ENCODE measurements at places on chromosomes 2 and 18.

DNA sequence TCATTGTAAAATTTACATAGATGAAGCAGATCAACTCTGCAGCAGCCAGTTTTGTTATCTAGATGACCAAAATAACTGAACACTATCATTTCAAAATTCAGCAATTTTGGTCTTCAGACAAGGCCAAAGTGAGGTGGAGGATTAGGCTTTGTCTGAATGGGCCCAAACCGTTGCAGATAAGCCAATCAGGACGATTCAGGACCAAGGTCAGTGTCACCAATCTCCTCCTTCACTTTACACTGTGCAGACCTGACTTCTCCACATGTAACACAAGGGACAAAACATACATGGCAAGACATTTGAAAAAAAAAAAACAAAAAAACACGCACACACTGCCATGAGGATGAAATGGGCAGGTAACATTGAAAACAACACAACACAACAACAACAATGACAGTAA, 211.2 kb downstream of the NAPG start:
- no peak for DNase-seq

- DNase-seq = no peak
Measured at GRCh38 chr2:97751752-97752151, 38.4 kb downstream of the ZAP70 start.

- DNase-seq = peak; percentile 18
Measured at GRCh38 chr2:113979191-113980128, 89.6 kb downstream of the ACTR3 start.

GRCh38 chr2:159614534-159615366, 1.6 kb downstream of the BAZ2B start:
- no peak for DNase-seq

DNA sequence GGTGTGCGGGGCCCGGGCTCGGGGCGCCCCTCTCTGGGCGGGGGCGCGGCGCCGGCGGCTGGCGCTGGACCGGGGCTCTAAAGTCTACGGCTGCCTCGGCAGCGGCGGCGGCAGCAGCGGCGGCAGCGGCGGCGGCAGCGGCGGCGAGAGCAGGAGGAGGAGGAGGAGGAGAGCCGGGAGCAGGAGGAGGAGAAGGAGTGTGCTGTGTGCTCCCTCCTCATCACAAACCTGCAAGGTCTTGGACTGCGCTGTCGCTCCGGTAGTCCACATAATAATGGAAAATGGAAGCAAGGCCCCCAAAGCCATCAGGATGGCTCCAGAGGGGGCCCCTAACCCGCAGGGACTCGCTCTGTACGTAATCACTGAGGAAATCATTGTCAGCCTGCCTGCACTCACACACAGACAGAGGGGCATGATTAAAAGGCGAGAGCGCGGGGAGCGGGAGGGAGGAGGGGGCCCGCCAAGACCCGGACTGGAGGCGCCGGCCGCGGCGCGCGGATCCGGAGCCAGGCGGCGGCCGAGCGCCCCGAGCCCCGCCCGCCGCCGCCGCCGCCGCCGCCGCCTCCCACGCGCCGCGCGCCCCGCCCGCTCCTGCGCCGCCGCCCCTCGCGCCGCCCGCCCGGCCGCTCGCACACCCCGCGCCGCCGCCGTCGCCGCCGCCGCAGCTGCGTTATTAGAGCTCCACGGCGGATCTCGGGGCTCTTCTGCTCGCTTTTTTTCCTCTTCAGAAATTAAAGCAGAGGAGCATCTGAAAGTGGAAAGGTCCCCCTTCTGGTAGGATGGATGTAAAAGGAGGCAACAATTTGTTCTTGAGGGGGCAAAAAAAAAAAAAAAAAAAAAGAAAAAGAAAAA, at the start of gene ZNF521:
TSS of gene ZNF521 (minus strand) at position 390 of the 852 bp plus-strand sequence. CDS start 1,220 bp downstream, outside the sequence.
- DNase-seq = peak; percentile 92

GRCh38 chr18:48290162-48290926, 118.8 kb downstream of the ZBTB7C start:
- no peak for DNase-seq

DNA sequence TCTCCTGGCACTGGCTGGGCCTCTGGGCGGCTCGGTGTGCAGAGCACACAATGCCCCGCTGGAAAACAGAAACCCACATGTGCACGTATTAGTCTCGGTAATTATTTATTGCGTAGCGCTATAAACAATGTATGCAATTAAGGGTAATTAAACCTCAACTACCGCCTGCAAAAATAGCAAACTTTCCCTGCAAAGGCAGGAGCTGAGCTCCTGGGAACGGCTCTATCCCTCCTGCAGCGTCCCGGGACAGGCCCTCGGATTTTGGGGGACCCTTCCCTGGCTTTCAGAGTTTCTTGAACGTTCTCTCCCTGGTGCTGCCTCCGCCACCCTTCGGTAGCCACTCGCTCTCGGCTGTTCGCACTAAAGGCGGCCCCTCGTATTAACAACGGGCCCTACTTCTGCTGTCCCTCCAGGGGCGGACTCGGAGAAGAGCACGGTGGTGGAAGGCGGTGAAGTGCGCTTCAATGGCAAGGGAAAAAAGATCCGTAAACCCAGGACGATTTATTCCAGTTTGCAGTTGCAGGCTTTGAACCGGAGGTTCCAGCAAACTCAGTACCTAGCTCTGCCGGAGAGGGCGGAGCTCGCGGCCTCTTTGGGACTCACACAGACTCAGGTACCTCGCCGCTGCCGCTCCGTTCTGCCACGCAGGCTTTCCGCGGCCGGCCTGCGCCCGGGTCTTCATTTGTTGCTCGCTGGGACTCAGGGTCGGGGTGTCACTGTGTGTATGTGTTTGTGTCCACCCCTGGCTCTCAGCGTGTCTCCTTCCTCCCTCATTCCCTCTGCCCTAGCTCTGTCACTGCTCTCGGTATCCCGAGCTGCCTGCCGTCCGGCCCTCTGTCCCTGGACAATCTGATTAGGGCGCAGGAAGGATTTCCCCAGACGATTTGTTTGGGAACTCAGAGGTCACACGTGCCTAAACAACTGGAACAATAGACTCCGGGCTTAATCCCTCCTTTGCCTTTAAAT, 1.2 kb downstream of the DLX1 start:
- DNase-seq = no peak

DNA sequence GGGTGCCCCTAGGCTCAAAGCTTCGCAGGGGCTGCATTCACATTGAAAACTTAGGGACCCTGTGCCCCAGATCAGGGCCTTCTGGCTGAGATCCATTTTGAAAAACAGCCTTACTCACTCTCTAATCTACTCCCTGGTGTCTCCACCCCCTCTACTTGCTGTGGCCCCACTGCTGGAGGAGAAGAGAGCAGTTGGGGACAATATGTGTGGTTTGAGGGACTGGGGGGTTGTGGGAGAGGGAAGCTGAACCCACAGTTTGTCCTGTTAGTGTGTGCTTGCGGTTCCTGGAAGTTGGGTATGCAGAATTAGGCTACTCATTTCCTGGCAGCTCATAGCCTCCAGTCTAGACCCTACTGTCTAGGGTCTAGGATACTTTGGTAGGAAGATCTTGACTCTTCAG, 211.4 kb downstream of the PRKCE start:
- no peak for DNase-seq

DNA sequence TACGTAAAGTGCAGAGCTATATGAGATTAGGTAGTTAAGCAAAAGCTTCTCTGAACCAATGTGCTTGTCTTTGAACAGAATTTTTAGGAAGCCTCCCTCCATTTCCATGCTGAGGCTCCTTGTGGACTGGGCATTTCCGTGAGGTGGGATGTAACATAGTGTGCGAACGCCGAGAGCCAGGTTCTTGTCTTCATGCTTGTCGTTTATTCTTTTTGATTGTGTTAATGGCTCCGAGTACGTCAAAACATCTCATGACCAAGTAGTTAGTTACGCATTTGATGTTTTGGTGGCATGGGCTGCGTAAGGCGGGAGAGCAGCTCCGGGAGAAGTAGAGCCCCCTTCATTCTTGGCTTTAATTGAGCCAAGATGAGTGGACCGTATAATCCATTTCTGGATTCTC, 32.9 kb downstream of the DGKD start:
- no peak for DNase-seq

- no peak for DNase-seq
Measured at GRCh38 chr2:136863468-136863867, 98.1 kb downstream of the THSD7B start.

DNA sequence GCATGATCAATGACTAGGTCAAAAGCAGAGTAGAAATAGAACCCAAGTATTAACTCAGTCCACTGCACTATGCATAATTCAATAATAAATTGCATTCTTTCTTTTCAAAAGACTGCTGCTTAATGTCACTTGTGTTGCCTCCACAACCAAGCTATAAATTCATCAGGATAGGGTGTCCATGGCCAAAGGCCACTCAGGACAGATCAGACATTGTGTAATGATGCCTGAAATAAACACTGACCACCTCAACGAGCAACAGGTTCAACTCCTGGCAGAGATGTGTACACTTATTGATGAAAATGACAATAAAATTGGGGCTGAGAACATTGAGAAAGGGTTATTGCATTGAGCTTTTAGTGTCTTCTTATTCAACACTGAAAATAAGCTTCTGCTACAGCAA, 194.5 kb upstream of the SPOPL start:
- DNase-seq = no peak

- no peak for DNase-seq
Measured at GRCh38 chr2:111048856-111049768, 71.6 kb upstream of the BCL2L11 start.

- no peak for DNase-seq
Measured at GRCh38 chr2:4908461-4908860, 783.7 kb upstream of the SOX11 start.

GRCh38 chr2:60840880-60841279, 40.5 kb upstream of the REL start:
- no peak for DNase-seq

GRCh38 chr2:12948231-12948960, 231.7 kb downstream of the TRIB2 start:
- no peak for DNase-seq

DNA sequence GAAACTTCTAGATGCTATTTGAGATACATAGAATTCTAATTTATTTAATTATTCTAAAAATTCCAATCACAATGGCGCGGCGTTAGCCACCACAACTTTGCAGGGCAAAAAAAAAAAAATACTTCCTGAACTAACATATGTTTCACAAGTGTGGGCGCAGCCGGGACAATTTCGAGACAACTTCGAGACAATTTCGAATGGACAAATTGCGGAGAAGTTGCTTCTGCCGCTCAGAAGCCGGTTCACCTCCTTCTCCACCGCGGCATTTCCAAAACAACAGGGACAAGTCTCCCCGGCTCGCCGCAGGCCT, 842 bp downstream of the PAX3 start:
- no peak for DNase-seq

DNA sequence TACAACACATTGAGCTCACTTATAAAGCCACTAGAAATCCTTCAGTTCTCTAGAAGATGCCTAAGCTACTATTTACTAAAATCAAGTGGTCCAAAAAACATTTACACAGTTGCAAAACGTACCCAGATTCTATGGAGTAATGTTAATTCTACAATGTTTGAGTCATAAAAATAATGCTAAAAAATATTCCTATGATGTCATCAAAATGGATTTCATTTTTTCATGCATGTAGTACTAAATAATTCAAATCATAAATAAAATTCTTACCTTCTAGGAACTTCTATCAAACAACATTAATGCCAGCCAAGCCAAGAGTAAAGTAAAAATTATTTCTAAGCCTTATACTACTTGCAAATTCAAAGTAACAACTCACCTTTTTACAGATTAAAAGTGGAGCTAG, 168.9 kb upstream of the EPC2 start:
- no peak for DNase-seq

- DNase-seq = no peak
Measured at GRCh38 chr2:234324116-234324515, 172.8 kb downstream of the ARL4C start.

DNA sequence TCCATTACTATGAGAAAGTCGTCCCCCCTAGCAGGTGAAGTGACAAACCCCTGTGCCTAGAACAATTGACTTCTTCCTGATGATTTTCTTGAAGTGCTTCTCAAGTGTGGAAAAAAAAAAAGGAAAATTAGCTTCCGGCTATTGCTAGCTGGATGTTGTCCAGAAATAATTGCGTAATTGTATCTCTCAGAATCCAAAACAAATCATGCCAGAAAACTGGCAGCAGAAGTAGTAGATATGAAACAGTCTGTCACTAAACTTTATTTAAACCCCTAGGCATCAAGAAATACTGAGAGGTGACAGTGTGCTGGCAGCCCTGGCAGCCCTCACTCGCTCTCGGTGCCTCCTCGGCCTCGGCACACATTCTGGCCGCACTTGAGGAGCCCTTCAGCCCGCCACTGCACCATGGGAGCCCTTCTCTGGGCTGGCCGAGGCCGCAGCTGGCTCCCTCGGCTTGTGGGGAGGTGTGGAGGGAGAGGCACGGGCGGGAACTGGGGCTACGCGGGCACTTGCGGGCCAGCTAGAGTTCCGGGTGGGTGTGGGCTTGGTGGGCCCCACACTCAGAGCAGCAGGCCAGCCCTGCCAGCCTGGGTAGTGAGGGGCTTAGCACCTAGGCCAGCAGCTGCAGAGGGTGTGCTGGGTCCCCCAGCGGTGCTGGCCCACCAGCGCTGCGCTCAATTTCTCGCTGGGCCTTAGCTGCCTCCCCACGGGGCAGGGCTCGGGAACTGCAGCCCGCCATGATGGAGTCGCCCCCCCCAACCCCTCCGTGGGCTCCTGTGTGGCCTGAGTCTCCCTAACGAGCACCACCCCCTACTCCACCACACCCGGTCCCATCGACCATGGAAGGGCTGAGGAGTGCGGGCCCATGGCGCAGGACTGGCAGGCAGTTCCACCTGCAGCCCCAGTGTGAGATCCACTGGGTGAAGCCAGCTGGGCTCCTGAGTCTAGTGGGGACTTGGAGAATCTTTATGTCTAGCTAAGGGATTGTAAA, 80.5 kb upstream of the ABCA12 start:
- no peak for DNase-seq

DNA sequence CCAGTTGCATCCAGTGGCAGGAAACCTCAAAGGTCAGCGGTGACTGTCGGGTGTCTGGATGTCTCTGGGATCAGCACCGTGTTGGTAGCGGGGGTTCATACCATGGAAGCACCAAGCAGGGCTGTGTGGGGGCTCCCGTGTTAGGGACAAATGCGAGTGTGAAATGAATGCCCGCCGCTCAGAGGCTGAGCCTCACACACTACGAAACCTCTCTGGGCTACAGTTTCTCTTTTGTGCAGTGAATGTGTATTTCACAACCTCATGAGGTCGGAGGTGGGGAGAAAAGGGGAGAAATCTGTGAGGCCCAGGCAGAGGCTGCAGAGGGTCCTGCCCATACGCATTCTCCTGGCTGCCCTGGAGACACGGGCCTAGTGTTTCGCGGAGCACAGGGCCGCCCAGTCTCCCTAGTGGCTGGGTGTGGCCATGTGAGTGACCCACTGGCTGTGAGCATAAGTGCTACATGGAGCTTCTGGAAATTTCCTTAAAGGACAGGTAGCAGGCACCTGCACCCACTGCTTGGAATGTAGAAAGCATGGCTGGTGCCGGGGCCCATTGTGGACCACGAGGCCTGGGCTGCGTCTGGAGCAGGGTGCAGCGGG, 138.0 kb upstream of the GLI2 start:
- DNase-seq = no peak

DNA sequence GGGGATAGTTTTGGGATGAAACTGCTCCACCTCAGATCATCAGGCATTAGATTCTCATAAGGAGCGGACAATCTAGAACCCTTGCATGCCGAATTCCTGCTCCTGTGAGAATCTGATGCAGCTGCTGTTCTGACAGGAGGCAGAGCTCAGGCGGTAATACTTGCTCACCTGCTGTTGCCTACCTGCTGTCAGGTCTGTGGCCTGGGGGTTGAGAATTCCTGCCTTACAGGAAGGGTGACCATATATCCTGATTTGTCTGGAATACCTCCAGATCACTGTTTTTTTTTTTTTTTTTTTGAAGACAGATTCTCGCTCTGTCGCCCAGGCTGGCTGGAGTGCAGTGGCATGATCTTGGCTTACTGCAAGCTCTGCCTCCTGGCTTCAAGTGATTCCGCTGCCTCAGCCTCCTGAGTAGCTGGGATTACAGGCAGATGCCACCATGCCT, 21.7 kb downstream of the ACSL3 start:
- DNase-seq = no peak

Data from uterus (tissue), 4 donors.